ENCODE measurements at places on chromosomes 4 and X. TPM values are rescaled to one million over a fixed set of nuclear protein-coding genes. Genes with fewer than 3 reads are reported as not detected.
A peak's percentile ranks its signal among the peaks of the same experiment; 100 is the strongest.

Gene PHEX
- total RNA-seq: 0.41 TPM

Gene APELA
- not detected for total RNA-seq

Gene ARFIP1
- total RNA-seq: 1.9 TPM

Gene FGA
- not detected for total RNA-seq

Gene MSANTD1
- total RNA-seq: 0.39 TPM

Gene RASL11B
- total RNA-seq: not detected

Gene HTR2C
- total RNA-seq: not detected

Gene PAGE1
- total RNA-seq: not detected

Gene STK32B
- not detected for total RNA-seq

Gene NCAPG
- 0.52 TPM for total RNA-seq

- DNase-seq: no peak
Measured at GRCh38 chr4:7254736-7255487, 62.6 kb downstream of the SORCS2 start.

- DNase-seq: peak; percentile 75
Measured at GRCh38 chrX:12978205-12979025, 3.5 kb downstream of the TMSB4X start.

- no peak for DNase-seq
Measured at GRCh38 chr4:118369231-118369630, 16.4 kb upstream of the PRSS12 start.

- DNase-seq: no peak
Measured at GRCh38 chr4:114729068-114729738, 130.6 kb downstream of the UGT8 start.

DNA sequence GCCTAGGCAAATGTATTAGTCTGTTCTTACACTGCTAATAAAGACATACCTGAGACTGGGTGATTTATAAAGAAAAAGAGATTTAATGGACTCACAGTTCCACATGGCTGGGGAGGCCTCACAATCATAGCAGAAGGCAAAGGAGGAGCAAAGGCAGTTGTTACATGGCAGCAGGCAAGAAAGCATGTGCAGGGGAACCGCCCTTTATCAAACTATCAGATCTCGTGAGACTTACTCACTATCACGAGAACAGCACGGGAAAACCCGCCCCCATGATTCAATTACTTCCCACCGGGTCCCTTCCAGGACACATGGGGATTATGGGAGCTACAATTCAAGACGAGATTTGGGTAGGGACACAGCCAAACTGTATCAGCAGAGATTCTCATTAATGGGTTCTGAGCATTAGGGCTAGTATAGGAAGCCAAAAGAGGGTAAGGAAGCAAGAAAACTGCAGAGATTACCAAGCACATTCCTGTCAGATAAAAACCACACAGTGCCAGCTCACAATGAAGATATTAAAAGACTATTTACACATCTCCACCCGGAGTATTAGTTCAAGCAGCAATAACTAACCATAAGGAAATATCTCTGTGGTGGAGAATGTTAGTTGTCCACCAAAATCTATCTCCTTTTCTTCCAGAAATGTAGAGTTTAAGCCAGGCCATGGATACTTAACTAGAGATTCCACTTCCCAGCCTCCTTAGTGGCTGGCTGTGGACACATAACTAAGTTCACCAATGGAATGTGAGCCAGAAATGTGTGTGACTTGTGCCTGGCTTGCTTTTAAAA lies 61.2 kb upstream of the HOPX start:
- DNase-seq: no peak

- no peak for DNase-seq
Measured at GRCh38 chr4:140925417-140925816, 169.2 kb upstream of the TBC1D9 start.

DNA sequence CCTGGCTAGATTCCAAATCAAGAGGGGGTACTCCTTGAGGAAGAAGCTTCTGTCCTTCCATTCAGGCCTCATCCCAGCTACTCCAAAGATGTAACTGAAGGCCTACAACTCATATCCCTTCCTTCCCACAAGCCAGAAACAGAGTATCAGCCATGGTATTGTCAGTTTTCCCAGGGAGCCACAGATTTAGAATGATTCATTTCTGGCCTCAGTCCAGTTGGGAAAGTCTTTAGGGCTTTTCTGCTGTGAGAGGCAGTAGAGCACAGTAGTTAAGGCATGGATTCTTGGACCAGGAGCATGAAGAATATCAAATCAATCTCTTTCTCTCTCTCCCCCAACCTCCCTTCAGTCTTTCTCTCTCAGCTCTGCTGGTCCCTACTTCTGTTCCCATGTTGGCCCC lies 505.0 kb downstream of the BCOR start:
- no peak for DNase-seq

GRCh38 chr4:16717266-16717970 lies 181.0 kb downstream of the LDB2 start:
- DNase-seq: no peak

GRCh38 chrX:114999906-115000305 lies 17.5 kb downstream of the IL13RA2 start:
- DNase-seq: no peak

- no peak for DNase-seq
Measured at GRCh38 chrX:26586570-26586969, 370.6 kb downstream of the MAGEB5 start.

DNA sequence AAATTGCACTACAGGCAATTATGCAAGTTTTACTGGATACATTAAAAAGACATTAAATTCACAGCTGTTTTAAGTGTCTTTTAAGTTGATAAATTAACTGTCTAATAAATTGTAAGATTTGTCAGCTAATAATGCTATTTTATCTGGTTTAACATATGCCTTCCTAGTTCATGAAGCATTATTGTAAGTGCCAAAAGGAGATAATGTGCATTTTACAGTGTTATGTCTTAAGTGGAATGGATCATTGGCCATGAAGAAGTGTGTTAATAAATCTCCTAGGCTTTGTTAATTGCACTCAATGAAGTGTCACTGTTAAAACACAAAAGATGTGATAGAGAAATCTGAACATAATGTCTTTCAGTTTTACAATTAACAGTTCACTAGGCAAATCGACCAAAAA lies 784.3 kb upstream of the POU3F4 start:
- no peak for DNase-seq

DNA sequence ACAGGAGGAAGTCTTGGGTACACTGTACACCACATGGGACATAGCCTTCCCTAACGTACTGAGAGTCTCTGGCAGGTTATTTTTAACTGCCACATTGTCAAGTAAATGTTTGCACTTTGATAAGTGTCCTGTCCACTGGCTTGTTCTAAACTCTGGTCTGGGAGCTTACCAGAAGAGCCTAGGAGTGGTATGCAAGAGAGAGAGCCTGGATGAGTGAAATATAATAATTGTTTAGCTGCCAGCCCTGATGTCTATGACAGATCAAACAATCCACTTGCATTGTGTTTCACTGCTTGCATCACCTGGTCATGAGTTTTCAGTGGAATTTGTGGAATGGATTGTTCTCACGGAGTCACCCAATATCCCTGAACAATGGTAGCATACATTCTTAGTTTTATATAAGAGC lies 91.6 kb downstream of the SHROOM3 start:
- no peak for DNase-seq

GRCh38 chr4:150082241-150082640 lies 4.0 kb downstream of the DCLK2 start:
- DNase-seq: no peak

GRCh38 chr4:8914461-8915171 lies 43.0 kb upstream of the HMX1 start:
- DNase-seq: peak; percentile 29

GRCh38 chr4:64399313-64400109 lies 9.7 kb downstream of the TECRL start:
- DNase-seq: no peak

DNA sequence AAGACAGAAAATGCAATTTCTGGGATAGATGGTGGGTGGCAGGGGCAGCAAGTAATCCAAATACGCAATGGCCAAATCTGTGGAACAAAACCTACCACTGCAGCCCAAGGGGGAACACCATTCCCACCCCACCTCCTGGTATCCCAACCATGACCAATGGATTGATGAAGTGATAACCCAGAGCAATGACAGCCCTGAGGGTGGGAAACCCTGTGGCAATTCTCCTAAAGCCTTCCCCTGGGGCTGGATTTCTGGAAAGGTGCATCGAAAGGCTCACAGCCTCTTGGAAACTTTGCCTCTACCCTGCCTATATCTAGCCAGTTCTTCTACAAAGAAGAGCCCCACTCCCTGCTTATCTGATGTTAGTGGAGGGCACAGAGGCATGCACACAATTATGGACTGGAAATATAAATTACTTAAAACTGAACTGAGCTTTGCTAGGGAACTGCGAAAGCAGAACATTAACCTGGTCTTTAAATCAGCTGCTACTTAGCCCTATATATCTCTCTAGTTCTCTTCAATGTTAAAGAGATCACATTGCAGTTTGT lies 59.9 kb upstream of the TXK start:
- no peak for DNase-seq

GRCh38 chr4:142091691-142092182 lies 455.4 kb downstream of the IL15 start:
- no peak for DNase-seq

DNA sequence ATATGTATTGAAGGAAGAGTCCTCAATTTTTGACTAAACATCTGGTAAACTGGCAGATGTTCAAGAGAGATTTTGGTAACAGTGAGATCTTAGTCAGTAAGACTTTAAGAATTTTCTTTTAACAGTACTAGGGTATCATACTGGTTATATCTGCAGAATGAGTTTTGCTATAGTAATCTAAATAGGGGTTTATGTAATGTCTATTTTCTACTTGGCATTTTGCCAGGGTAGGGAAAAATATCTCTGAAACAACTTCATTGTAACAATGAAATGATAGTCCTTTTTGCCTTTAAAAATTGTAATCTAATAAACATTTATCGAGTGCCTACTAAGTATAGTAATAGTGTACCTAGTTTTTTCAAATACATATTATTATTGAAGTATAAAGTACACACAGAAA lies 32.1 kb downstream of the XK start:
- DNase-seq: no peak

- DNase-seq: no peak
Measured at GRCh38 chrX:42602136-42602535, 175.8 kb downstream of the PPP1R2C start.

GRCh38 chrX:27915617-27916016 lies 65.6 kb downstream of the DCAF8L1 start:
- no peak for DNase-seq

DNA sequence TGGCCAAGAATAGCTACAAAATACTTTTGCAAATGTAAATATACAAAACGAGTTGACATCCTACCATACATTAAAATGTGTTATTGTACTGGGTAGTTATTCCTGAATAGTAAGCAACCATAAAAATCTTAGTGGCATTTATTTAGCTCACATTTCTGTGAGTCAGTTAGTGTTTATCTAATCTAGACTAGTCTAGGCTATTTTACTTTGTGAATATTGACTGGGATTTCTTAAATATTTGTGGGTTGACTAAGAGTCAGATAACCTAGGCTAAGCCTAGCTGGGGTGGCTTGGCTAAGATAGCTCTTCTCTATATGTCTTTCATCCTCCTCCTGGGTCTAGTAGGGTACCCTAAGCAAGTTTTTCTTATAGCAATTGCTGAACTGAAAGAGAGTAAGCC lies 543.8 kb upstream of the DIAPH2 start:
- no peak for DNase-seq

- peak; percentile 73 for DNase-seq
Measured at GRCh38 chrX:103607364-103608305, at the start of gene TCEAL3. Gene TCEAL3 (plus strand): TSS chrX:103607963. CDS start chrX:103609065, 1,102 bp downstream.

- no peak for DNase-seq
Measured at GRCh38 chr4:152209772-152210493, 326.0 kb downstream of the FBXW7 start.

DNA sequence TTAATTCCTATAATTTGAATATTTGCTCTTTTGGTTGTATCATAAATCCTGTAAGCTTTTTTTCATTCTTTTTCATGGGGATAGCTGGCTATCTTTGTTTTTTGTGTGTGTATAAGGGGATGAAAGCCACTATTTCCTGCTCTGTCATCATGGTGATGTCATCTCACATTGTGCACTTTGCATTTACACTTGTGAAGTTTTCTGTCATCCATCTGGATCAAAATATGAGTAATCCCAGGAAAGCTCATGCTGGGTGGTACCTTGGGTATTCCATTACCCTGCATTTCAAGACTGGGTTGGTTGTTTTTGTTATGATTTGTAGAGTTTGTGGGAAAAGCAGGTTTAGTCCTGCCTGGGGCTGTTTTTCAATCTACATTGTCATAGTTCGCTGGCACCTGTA lies 367.3 kb downstream of the CHIC1 start:
- DNase-seq: no peak

- DNase-seq: no peak
Measured at GRCh38 chr4:11467931-11468330, 39.2 kb upstream of the HS3ST1 start.

- DNase-seq: no peak
Measured at GRCh38 chrX:320126-320783, 1.7 kb upstream of the GTPBP6 start.

- no peak for DNase-seq
Measured at GRCh38 chrX:15606136-15606535, 5.4 kb upstream of the ACE2 start.

DNA sequence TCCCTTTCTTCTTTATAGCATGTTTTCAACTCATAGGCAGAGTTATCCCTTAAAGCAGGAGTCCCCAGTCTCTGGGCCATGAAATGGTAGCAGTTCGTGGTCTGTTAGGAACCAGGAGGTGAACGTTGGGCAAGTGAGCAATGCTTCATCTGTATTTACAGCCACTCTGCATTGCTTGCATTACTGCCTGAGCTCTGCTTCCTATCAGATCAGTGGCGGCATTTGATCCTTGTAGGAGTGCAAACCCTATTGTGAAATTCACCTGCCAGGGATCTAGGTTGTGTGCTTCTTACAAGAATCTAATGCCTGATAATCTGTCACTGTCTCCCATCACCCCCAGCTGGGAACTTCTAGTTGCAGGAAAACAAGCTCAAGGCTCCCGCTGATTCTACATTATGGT lies 39.8 kb downstream of the DTHD1 start:
- no peak for DNase-seq

DNA sequence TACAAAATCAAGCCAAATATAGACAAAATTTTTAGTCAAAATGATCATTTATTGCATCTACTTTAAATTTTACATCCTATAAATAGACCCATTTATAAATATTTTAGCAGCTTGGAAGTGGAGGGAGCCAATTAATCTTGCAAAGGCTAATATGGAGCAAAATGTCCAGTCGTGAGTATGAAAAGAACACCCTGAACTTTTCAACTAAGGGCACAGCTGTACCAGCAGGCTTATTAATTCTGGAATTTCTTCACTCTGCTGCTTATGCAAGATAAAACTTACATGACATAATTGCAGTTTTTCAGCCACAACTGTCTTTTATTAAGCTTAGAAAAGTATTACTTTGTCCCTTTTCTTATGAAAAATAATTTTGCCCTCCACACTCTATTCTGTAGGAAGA lies 22.9 kb upstream of the USP53 start:
- DNase-seq: no peak

DNA sequence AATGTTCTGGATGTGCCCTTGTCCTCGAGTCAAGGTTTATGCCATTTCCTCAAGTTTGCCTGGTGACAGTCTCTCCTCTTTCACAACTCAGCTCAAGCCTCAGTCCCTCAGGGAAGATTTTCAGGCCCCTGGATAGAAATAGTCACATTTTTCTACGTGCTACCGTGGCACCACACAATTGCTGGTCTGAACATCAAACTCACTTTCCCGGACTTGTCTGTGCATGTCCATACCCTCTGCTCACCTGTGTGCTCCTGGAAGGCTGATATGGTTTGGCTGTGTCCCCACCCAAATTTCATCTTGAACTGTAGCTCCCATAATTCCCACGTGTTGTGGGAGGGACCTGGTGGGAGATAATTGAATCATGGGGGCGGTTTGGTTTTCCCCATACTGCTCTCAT lies 129.7 kb downstream of the HS3ST1 start:
- no peak for DNase-seq

- DNase-seq: no peak
Measured at GRCh38 chr4:108116423-108117168, 52.1 kb downstream of the LEF1 start.

- no peak for DNase-seq
Measured at GRCh38 chrX:12080265-12080664, 58.0 kb upstream of the FRMPD4 start.

Measured in CD8-positive, alpha-beta T cell (primary cell).